Caki2 (cell line): ENCODE measurements at places on chromosomes 11 and 22.

DNA sequence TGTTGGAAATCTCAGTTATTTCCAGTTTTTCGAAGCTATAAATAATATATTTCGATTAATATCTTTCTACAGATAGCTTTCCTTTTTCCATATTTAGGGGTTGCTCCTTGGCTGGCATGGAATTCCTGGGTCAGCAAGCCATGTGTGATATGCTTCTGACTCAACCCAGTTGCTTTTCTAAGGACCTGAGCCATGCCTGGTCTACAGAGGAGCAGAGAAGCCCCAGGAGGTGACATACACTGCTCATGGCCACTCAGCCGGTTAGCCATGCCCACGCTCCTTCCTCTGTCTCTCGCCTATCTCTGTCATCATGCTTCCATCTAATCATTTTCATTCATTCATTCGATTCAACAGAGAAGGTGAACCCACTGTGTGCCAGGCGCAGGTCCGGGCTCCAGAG, 23.2 kb upstream of the PDGFB start:
- DNase-seq = peak; percentile 42

DNA sequence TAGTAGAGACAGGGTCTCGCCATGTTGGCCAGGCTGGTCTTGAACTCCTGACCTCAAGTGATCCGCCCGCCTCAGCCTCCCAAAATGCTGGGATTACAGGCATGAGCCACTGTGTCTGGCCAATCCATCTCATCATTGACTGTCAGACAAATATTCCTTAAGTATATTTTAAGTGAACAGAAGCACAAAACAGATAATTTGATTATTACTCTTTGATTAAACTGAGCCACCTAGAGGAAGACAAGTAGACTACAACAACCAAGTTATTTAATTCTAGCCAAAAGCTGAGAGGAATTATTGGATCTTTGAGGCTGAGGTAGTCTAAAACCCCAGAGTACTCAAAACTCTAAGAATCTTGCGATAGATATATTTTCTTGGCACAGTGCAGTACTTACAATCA, 1.2 kb downstream of the ACRV1 start:
- no peak for DNase-seq

DNA sequence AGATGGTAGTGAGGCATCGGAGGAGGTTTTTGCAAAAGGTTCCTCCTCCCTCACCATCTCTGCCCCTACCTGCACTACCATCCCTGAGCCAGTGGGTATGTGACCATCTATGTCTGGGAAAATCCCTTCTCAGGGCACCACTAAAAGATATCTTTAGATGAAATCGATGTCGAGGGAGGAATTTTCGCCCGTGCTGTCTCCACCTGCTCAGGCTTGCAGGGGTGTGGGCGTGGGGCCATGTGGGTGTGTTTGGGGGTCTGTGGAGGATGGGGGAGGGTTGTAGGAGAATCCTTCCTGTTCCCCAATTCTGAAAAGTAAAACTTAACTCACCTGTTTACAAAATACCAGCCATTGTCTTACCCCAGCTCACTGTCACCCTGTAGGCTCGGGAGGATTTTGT, 12.4 kb downstream of the MPPED1 start:
- no peak for DNase-seq

- no peak for DNase-seq
Observed at GRCh38 chr11:64538501-64538951, 52.5 kb upstream of the SLC22A12 start.

GRCh38 chr11:65251476-65251875, 10.3 kb upstream of the POLA2 start:
- no peak for DNase-seq

DNA sequence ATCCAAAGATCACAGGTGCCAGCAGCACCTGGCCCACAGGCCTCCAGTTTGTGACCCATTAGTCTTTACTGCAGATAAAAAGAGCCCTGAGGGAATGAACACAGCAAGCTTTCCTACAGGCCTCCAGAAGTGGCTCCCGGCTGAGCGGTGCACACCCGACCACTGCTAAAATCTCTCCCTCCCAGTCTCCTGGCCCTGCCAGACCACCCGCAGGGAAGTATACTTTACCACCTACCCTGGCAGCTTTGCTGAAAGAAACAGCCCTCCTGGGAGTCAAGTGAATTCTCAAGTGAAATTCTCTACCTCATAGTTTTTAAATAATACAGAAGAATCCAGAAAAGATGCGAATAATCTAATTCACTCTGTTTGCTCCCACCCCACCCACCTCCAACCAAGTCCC, 15.4 kb upstream of the MTNR1B start:
- no peak for DNase-seq

DNA sequence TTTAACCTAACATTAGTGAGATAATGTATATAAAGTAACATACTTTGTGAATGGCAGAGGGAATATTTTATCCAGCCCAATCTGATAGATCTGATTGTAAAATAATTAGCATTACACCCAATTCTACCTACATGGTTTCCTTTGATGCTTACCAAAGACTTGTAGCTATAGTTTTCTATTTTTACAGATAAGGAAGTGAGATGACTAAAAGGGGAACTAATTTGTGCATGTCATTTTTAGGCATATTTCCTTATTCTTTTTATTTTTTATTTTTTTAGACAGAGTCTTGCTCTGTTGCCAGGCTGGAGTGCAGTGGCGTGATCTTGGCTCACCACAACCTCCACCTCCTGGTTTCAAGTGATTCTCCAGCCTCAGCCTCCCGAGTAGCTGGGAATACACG, 793.7 kb upstream of the LRRC4C start:
- no peak for DNase-seq

GRCh38 chr22:30408388-30409102, 11.7 kb downstream of the SEC14L2 start:
- DNase-seq = peak; percentile 67

- DNase-seq = no peak
Observed at GRCh38 chr11:128881221-128881620, 9.9 kb upstream of the KCNJ5 start.

GRCh38 chr11:46520971-46521745, 72.7 kb downstream of the AMBRA1 start:
- peak; percentile 59 for DNase-seq

DNA sequence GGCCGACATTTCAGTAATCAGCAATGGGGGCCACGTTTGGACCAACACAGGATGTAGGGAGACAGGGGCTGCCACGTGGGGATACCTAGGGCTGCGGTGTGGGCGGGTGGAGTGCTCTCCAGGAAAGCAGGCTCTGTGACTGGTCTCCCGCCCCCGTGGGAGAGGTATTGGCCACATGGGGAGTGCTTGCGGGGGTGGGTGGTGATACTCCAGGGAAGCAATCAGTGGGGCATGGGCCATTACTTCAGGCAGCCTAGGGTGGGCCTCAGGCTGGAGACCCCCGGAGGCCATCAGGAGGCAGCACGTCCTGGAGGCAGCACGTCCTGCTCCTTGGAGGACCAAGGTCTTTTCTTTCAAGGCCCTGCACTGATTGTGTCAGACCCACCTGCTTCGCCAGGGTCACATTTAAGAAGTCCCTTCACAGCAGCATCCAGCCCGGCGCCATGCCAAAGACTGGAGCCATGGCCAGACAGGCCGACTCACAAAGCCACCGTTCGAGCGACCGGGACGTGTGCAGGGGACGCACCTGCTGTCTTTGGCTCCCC, 3.0 kb upstream of the MUC2 start:
- DNase-seq = no peak

DNA sequence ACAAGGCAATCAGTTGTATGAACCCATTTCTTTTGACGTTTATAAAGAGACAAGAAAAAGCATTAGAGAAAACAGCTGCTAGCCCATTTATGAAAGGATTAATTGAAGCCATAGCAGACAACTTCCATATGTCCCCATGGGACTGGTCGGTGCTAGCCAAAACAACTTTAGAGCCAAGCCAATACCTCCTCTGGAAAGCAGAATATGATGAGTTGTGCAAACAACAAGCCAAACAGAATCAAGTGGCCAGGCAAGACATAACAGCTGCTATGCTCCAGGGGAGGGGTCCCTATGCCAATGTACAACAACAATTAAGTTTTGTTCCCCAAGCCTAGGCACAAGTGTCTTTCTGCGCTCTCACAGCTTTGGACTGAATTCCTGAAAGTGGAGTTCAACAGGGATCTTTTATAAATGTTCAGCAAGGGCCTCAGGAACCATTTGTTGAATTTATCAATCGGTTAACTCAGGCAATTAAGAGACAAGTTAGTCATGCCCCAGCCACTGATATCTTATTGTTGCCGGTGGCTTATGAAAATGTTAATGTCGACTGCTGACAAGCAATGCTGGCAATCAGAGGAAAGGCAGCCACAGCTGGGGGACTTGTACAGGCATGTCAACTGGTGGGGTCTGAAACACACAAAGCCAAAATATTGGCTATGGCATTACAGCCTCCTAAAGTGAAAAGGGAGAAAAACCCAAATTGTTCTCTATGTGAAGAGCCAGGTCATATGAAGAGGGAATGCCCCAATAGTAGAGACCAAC, 1593.1 kb upstream of the TENM4 start:
- DNase-seq = no peak

- DNase-seq = no peak
Observed at GRCh38 chr11:16096336-16096735, 260.0 kb downstream of the SOX6 start.

DNA sequence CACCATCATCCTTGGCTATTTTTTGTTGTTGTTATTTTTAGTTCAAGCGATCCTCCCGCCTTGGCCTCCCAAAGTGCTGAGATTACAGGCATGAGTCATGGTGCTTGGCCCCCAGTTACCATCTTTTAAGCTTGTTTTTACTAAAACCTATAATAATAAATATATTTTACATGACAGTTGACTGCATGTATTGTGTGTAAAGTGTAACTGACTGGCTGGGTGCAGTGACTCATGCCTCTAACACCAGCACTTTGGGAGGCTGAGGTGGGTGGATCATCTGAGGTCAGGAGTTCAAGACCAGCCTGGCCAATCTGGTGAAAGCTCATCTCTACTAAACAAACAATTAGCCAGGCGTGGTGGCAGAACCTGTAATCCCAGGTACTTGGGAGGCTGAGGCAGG, 386.2 kb downstream of the TENM4 start:
- DNase-seq = no peak

DNA sequence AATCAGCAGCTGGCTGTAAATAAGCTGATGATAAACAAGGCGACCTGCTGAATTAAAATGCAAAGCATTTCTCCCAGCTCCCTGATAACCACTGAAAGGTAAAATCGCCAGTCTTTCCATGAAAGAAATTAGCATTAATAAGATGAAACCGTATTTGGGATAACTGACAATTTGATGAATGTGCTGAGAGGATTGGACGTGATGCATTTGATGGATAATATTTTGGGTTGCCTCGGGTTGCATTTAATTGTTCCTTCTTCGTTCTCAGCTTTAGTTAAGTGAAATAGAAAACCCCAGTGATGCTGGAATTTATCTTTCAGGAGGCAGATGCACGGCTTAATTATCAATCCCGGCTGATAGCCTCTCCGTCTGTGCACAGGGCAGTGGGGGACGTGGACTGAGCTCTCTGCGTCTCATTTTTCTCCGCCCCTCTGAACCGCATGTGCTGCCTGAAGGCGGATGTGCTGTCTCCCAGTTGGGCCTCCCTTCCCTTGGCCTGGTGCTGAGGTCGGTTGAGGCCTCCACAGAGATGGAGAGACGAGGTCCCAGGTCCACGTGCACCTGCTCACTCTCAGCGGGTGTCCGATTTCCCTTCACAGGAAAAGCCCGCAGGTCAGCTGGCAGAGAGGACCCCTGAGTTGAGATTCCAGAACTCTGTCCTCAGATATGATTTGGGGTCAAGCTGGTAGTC, 846.2 kb downstream of the BRD1 start:
- no peak for DNase-seq

DNA sequence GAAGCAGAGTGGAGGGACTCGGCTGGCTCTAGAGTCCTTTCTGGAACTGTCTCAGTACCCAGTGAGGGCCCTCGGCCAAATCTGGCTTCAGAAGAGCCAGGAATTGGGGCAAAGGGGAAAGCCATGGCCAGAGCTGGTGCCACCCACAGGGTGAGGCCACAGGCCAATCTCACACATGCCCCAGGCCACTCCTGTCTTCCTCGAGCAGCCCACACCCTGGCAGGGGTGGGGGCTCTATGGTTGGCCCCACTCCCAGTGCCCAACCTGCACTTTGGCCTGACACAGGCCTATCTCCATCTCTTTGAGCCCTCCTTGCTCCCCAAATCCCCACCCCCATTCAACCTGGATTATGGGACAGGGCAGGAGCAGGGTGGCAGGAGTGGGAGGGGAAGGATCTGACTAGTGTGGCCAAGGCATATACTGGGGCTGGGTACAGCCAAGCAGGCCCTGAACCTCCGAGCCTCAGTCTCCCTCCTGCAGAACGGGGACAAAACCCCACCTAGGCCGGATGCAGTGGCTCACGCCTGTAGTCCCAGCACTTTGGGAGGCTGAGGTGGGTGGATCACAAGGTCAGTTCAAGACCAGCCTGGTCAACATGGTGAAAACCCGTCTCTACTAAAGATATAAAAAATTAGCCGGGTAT, 6.9 kb downstream of the TST start:
- no peak for DNase-seq

DNA sequence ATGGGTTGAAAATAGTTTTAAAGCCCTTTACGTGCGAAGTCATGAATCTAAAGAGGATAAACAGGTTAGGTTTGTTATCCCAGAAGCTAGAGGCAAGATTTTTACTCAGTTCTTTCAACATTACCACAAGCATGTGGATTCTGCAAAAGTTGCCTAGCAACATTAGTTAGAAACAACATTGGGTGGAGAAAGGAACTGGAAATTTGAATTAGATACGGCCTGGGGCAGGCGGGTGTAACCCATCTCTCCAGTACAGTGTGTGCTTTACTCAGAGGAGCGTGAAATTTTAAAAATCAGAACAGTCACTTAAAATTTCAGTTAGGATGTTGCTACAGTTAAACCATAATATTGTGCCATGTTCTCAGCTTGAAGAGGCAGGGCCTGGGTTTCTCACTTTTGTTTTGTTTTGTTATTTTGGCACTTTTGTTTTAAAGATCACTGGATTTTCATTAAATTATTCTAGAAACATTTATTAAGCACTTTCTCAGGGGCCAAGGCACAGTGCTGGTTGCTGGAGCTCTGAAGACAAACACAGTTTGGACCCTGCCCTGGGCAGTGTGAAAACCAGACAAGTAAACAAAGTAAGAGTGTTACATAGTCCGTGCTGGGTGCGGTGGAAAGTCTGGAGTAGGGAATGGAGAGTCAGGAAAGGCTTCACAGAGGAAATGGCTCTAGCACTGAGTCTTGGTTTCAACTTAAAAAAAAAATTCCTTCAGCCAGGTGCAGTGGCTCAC, 4.4 kb upstream of the WEE1 start:
- peak; percentile 96 for DNase-seq

GRCh38 chr11:104841973-104842525, 56.2 kb downstream of the CASP12 start:
- DNase-seq = no peak

GRCh38 chr11:36030731-36031281, 86.9 kb downstream of the LDLRAD3 start:
- DNase-seq = no peak

DNA sequence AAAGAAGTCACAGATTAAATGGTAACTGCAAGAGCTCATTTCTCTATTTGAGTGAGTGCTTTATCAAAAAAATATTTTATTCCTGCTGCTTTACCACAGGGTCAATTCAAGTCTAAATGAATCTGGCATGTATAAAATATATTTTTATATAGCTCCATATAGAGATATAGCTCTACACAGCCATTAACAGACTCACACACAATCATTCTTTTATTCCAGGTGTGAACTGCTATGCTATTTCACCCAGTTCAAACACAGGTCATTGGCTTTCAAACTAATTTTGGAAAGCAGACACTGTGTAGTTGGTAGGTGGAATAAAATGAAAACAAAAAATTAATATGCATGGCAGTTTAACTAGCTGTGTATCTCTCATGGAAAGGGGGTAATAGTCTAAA, 63.1 kb downstream of the MAML2 start:
- no peak for DNase-seq

- no peak for DNase-seq
Observed at GRCh38 chr22:39738746-39739145, 154.8 kb downstream of the ENTHD1 start.
